ENCODE measurements at places on chromosomes 4 and X.
A peak's percentile ranks its signal among the peaks of the same experiment; 100 is the strongest.

- no peak overlapping the region for H3K4me3 ChIP-seq
- no peaks in the 10 kb centered on the region for H3K27me3 ChIP-seq
- peaks cover 2% of the 10 kb centered on the region for H3K4me1 ChIP-seq
- H3K27ac ChIP-seq: no peak overlapping the region
Measured at GRCh38 chr4:150978738-150979575, 36.1 kb downstream of the LRBA start.

GRCh38 chr4:10342866-10343265 lies 114.4 kb downstream of the ZNF518B start:
- H3K27me3 ChIP-seq: no peaks in the 10 kb centered on the region
- H3K27ac ChIP-seq: no peak overlapping the region
- H3K36me3 ChIP-seq: no peaks in the 10 kb centered on the region
- DNase-seq: no peak
- H3K4me3 ChIP-seq: no peak overlapping the region

DNA sequence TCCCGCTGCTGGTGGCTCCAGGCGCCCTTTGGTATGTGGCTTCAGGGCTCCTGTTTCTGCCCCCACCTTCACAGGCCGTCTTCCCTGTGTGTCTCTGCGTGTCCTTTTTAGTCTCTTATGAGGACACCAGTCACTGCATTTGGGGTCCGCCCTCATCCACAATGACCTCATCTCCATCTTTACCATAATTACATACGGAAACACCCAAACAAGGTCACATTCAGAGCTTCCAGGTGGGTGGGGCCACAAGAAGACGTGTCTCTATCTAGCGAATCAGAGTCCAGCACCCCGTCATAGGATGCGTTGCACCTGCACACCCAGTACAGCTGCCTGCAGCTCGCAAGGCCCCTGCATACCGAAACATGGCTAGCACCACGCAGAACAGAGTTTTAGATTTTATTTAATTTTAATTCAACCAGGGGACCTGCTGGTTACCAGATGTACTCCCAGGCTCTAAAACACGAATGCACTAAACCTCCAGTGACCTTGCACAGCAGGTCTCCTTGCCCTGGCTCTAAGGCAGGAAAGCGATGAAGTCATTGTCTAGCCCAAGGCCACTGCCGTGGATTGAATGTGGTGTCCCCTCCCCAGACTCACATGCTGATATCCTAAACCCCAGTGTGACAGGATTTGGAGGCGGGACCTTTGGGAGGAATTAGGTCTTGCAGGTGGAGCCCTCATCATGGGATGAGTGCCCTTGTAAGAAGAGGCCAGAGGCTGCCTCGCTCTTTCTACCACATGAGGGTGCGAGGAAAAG lies 30.3 kb downstream of the ABLIM2 start:
- no peaks in the 10 kb centered on the region for H3K27me3 ChIP-seq
- H3K4me3 ChIP-seq: no peak overlapping the region
- no peaks in the 10 kb centered on the region for H3K36me3 ChIP-seq
- no peaks in the 10 kb centered on the region for H3K4me1 ChIP-seq
- peak overlapping the region; percentile 44 for H3K27ac ChIP-seq
- peak; percentile 86 for DNase-seq

DNA sequence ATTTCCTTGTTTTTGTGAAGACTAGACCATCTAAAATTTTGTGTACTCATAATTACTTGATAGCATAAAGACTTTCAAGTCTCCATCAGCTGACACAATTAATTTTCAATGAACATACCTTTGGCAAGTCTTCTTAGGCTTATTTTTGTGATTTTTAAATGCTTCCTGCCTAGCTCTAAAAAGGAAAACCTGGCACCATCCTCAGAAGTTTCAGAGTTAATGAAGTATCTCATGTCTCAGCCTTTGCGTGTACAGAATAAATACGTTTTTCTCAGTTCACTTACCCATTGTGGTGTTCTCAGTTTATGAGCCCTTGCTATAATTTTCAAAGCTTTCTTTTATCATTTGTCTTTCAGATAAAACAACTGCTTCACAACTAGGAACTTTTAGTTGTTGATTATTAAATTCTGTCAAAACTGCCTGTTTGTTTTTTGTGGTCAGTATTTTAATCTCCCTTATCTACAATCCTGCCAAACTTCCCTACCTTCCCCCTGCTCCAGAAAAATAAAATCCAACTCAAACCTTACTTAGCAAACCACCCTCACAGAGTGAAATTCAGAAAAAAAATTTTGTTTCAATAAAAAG lies 21.6 kb downstream of the ADD1 start:
- no peak overlapping the region for H3K27ac ChIP-seq
- peak overlapping the region; percentile 48 for H3K4me3 ChIP-seq
- H3K36me3 ChIP-seq: peaks cover 16% of the 10 kb centered on the region
- H3K4me1 ChIP-seq: peaks cover 49% of the 10 kb centered on the region

GRCh38 chr4:78862314-78862737 lies 76.9 kb downstream of the PAQR3 start:
- no peak for DNase-seq
- H3K27ac ChIP-seq: no peak overlapping the region
- H3K27me3 ChIP-seq: no peaks in the 10 kb centered on the region

Data from endodermal cell (in vitro differentiated cells).